ENCODE measurements at places on chromosomes 6 and 20. TPM values are rescaled to one million over a fixed set of nuclear protein-coding genes. Genes with fewer than 3 reads are reported as not detected.

- peak; percentile 18 for DNase-seq
Measured at GRCh38 chr6:35547676-35548075, 35.0 kb upstream of the TULP1 start.

The EPB41L1 gene
- total RNA-seq, result 22.4 TPM

DNA sequence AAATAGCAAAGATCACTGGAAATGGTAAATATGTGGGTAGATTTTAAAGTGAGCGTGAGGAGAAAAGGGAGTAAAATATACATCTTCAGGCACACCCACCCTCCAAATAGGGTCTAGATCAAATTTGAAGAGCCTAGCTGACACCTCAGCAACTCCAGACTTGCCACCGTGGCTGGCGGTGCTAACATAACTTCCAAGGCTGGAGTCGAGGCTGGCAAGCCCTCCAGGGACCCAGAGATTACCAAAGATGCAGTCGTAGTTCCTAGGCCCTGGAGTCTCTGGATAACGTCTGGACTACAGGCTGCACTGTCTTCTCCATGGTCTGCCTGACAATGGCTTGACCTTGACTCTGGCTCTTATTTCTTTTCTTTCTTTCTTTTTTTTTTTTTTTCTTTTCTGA lies 22.5 kb downstream of the TUBB2B start:
- DNase-seq, result no peak

The TSHZ2 gene
- total RNA-seq, result 0.77 TPM

DNA sequence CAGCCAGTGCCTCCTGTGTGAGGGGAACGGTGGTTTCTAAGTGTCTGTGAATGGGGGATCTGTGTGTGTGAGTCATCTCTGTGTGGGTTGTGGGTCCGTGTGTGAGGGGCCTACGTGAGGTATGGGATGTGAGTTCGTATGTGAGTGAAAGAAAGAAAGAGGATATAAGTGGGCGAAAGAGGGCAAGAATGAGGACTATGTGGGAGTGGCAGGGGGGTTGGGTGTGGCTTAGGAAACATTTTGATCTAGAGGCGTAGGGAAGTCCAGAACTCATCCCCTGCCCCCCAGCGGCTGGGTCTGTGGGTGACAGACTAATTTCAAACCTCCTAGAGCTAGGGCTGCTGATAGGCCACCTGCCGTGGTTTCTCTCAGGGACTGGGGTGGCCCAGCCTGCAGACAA lies 35.5 kb downstream of the DHX35 start:
- no peak for DNase-seq

GRCh38 chr6:113392551-113393055 lies 464.5 kb upstream of the MARCKS start:
- no peak for DNase-seq

The JPH2 gene
- total RNA-seq, result 0.13 TPM

DNA sequence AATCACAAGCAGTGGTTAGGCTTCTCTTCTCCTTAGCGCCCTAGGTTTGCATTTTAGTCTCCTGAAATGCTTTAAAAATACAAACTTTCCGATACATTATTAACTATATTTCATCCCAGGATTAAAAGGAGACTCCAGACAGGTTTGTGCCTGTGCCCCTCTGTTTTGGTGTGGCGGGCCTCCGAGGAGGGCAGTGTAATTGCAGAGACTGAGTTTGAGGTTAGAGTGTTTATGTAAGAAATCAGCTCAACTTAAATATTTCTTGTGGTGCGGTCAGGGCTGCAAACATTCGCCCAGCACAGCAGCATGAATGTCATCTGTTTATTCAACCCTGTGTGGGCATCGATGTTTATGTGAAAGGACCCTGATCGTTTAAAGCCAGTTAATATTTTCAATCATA lies 130.4 kb upstream of the AKAP12 start:
- no peak for DNase-seq
